ENCODE measurements at places on chromosomes 12 and 14.

DNA sequence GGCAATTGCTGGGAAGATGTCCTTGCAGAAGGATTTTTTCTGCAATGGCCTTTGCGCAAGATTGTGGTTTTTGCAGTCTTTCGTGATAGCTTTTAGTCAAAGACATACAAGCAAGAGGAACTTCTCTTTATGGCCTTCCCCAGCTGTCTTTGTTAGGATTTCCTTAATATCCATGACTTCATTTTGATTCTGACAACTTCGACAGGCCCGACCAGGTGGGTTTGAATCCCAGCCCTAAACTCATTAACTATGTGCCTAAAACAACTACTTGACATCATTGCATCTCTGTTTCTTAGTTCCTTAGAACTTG lies 13.3 kb upstream of the VRK1 start:
- DNase-seq: no peak

DNA sequence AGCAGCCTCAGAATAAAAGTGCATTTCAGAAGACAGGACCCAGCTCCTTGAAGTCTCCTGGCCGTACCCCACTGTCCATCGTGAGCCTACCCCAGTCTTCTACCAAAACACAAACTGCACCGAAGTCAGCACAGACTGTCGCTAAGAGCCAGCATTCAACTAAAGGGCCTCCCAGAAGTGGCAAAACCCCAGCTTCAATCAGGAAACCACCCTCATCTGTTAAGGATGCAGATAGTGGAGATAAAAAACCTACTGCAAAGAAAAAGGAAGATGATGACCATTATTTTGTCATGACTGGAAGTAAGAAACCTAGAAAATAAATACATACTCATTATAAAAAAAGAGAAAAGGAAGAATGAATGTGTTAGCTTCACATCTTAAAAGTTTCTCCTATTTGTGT lies 51.1 kb downstream of the GAS2L3 start:
- no peak for DNase-seq

DNA sequence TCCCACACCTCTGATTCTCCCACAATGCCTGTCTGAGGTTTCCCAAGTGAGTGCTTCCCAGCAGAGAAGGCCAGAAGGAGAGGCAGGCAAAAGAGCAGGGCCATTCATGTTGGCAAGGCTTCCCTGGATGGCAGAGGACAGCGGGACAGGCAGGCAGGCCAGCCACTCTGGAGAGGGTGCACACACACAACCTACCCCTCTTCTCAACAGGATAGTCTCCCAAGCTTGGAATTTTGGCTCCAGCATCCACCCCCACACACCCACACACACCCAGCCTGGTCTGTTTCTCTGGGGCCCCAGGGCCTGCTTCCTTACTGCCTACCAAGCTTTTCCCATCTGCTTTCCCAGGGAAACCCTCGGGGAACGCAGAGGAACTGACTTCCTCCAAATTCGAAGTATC lies 15.4 kb upstream of the RACGAP1 start:
- no peak for DNase-seq

DNA sequence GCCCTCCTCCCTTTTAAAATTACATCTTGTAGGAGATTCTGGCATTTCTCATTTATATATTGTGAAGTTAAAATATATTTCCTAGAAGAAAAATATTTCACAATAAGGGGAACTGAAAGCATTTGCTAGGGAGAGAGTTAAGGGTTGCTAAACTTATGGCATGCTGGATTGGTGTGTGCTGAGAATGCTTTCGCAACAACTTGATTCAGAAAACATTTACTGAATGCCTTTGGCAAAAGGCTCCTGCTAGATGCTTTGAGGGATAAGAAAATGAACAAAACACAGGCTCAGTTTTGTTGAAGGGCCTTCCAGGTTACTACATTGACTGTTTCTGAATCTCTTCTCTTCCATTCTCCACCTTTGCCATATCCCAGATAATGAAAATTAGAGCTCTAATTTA lies 67.5 kb downstream of the DIP2B start:
- no peak for DNase-seq

- no peak for DNase-seq
These were observed 469 bp downstream of the NGB start for GRCh38 chr14:77270361-77271112.

Data from smooth muscle cell of the brain vasculature (primary cell).